Uterine smooth muscle cell (primary cell): ENCODE measurements at places on chromosomes 6 and 20. TPM values are rescaled to one million over a fixed set of nuclear protein-coding genes. Genes with fewer than 3 reads are reported as not detected.

Gene SIRPB1
- 0.25 and 0.55 TPM in 2 replicates for total RNA-seq

Gene HLA-DQB2
- total RNA-seq = not detected in 2 replicates

Gene ZDHHC14
- total RNA-seq = 2.8 and 4.9 TPM in 2 replicates

Gene NNAT
- 1.2 and 1.8 TPM in 2 replicates for total RNA-seq

Gene TMEM244
- total RNA-seq = 0.66 TPM in 1 of 2 replicates, not detected in the other

Gene PACSIN1
- total RNA-seq = not detected in 2 replicates

Gene OTOR
- total RNA-seq = not detected in 2 replicates

Gene NKX2-4
- total RNA-seq = not detected in 2 replicates

Gene CCN6
- not detected in 2 replicates for total RNA-seq

Gene MYB
- 0.12 and 1.1 TPM in 2 replicates for total RNA-seq

Gene REM1
- total RNA-seq = not detected in 2 replicates

Gene NT5E
- 524 and 527 TPM in 2 replicates for total RNA-seq

Gene FAM217A
- total RNA-seq = not detected in 2 replicates

Gene EDN3
- not detected in 2 replicates for total RNA-seq

Gene SIRPB2
- total RNA-seq = not detected in 2 replicates

Gene DCBLD1
- total RNA-seq = 81.0 and 176 TPM in 2 replicates

Gene WFDC10B
- total RNA-seq = not detected in 2 replicates

Gene SLC17A9
- total RNA-seq = 16.0 and 16.6 TPM in 2 replicates

Gene PTCHD4
- total RNA-seq = 0.33 and 1.5 TPM in 2 replicates

Gene TSBP1
- under 0.01 TPM in 1 of 2 replicates, not detected in the other for total RNA-seq

Gene OPRM1
- not detected in 2 replicates for total RNA-seq

Gene PLCB4
- 1.9 and 2.1 TPM in 2 replicates for total RNA-seq

Gene RCAN2
- 0.77 and 1.5 TPM in 2 replicates for total RNA-seq

Gene VGLL2
- not detected in 2 replicates for total RNA-seq

Gene SGK2
- total RNA-seq = 0.44 and 1.1 TPM in 2 replicates

Gene AVP
- not detected in 2 replicates for total RNA-seq

Gene DZANK1
- total RNA-seq = 1.1 and 1.5 TPM in 2 replicates

Gene LPIN3
- 5.0 and 5.5 TPM in 2 replicates for total RNA-seq

Gene SMAP1
- total RNA-seq = 15.9 and 16.5 TPM in 2 replicates

Gene RSPO3
- total RNA-seq = 2.6 and 3.7 TPM in 2 replicates

Gene FAM135A
- 10.6 and 15.1 TPM in 2 replicates for total RNA-seq

Gene CYP24A1
- total RNA-seq = not detected in 2 replicates

Gene TMEM217
- total RNA-seq = 0.77 and 1.6 TPM in 2 replicates

Gene DDO
- 2.9 and 3.0 TPM in 2 replicates for total RNA-seq

Gene STXBP5
- 65.1 and 110 TPM in 2 replicates for total RNA-seq

Gene KIZ
- total RNA-seq = 20.9 and 47.0 TPM in 2 replicates

Gene SCP2D1
- total RNA-seq = not detected in 2 replicates

Gene BNIP5
- not detected in 2 replicates for total RNA-seq

Gene HDGFL1
- total RNA-seq = not detected in 2 replicates

Gene PRR18
- total RNA-seq = 0.12 TPM in 1 of 2 replicates, not detected in the other

Gene SLC25A27
- 4.1 and 7.9 TPM in 2 replicates for total RNA-seq

Gene RSPH9
- total RNA-seq = 0.44 and 1.2 TPM in 2 replicates

Gene KCNK16
- not detected in 2 replicates for total RNA-seq

Gene PEX6
- total RNA-seq = 24.9 and 68.6 TPM in 2 replicates

Gene CLDN20
- total RNA-seq = not detected in 2 replicates

Gene IRF4
- total RNA-seq = under 0.01 TPM in 2 replicates

Gene SOX4
- 4.9 and 26.0 TPM in 2 replicates for total RNA-seq

Gene SEL1L2
- total RNA-seq = not detected in 2 replicates

Gene TRAPPC3L
- not detected in 2 replicates for total RNA-seq
